ENCODE measurements at places on chromosomes 2 and 18. TPM values are rescaled to one million over a fixed set of nuclear protein-coding genes. Genes with fewer than 3 reads are reported as not detected.

REG3G gene
- not detected for total RNA-seq

BOK gene
- 16.0 TPM for total RNA-seq

SLC4A3 gene
- total RNA-seq: 12.2 TPM

AQP12A gene
- not detected for total RNA-seq

ANKRD30B gene
- total RNA-seq: not detected

PKDCC gene
- total RNA-seq: 60.4 TPM

DNA sequence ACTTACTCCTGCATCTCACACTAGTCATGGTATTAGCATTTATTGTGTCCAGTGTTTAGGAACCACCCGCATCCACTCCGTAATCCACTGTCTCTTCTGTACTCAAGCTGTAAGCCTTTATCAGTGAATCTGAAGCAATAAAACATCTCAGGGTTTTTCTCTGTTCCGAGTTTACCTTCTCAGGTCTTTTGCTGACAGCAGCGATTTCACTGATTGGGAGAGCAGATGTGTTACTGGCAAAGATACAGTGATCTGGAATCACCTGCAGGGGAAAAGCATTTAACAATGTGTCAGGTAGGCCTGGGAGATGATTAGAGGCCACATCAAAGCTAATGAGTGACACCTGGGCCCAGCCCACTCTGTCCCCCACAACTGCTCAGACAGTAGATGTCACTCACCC lies 24.6 kb downstream of the GAREM2 start:
- no peak for DNase-seq

DNA sequence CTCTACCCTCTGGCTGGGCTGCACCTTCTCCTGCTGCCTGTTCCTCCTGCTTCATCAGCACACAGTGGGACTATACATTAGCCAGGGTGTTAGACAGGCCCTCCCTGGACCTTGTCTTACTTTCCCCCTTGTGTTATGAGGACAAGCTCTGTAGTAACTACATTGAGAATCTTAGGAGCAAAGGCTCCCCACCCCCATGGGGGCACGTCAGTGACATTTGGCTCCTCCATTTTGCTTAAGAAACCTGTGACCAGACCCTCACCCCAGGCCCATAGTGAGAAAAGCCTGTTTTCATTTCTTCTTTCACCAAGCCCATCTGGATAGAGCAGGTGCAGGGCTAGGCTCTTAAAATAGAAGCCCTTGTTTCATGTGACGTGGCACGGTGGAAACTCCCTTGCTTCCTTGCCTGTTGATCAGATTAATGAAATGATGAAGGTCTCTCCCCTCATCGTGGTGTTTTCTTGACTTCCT lies 146.7 kb downstream of the RPIA start:
- DNase-seq: no peak

DNA sequence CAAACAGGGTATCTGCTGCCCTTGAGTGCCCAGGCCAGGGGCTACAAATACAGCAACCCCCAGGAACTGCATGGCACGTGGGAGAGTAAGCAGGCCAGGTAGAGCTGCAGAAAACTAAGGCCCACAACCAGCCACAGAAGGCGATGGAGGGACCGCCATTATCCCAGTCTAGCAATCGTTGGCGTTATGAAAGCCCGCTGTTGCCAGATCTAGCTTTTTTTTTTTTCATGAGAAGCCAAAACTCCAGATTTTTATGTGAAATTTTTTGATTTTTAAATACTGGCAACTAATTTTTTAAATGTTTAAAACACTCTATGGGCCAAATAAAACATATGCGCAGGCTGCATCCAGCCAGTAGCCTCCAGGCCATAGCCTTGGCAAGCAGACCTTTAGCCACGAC lies 59.8 kb downstream of the DNMT3A start:
- no peak for DNase-seq

DNA sequence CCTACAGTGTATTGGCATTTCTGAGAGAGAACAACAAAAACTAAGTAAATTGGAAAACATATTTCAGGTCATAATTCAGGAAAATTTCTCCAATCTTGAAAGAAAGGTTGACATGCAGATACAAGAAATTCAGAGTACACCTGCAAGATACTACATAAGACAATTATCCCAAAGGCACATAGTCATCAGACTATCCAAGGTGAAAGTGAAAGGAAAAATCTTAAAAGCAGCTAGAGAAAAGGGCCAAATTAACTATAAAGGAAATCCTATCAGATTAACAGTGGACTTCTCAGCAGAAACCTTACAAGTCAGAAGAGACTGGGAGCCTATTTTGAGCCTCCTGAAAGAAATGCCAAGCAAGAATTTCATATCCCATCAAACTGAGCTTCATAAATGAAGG lies 449.0 kb upstream of the MMADHC start:
- DNase-seq: no peak

DNA sequence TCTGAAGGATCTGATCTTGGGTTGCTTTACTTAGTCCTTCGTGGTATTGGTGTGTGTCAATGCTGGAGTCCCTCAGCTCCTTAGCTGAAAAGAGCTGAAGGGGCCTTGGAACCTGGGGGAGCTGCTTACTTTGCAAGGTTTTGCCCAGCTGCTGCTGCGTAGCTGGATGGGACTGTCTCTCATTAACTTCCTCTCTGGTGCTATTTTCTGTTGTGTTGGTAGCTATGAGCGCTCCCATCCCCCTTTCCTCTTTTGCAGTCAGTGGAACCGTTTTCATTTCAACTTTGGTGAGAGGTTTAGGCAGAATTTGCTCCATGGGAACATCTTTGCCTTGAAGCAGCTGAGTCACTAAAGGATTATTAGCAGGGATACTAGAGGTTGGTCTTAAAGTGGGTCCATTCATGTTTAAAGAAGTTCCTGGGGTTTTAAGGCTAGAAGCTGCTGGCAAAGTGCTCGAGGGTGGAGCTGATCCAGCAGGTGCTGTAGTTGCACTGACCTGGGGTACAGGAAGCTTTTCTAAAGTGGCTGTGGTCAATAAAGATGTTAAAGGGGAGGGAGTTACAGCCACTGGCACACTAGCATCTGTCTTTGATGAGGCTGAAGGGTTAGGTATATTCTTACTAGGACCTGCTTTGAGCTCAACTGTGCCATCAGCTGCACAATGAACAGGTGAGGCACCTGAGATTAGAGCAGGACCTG lies 69.9 kb upstream of the DTNB start:
- DNase-seq: no peak

DNA sequence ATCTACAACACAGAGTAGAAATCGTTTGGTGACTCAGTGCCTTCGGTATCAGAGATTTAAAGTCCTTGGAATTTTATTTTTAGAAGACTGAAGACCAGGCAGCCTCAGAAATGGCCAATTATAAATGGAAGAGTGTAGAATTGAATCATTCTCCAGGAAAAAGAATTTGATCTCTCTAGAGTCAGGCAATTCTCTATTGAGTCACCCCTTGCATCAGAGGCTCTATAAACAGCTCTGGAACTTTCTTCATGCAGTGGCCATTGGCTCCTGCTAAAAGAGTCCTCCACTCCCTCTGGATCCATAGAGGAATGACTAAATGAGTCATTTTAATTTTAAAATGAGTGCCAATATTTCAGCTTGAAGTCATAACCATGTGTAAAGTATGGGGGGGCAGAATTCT lies 816.2 kb downstream of the TDRD15 start:
- no peak for DNase-seq

DNA sequence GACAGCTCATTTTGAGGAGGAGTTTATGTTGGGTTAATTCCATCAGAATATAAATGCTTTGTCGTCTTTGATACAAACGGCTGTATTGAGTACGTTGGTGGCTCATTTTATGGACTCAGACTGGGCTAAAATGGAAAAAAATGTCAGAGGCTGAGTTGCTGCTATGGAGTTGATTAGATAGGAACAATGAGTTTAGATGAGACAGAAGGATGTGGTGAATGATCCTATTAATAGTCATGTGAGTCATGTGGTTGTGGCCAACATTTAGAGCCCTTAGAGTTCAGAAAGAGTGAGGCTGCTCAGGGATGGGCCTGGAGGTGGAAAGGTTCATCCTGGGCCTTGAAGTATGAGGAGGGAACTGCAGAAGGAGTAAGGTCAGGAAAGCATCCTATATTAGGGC lies 434.2 kb downstream of the MEIS1 start:
- DNase-seq: no peak

DNA sequence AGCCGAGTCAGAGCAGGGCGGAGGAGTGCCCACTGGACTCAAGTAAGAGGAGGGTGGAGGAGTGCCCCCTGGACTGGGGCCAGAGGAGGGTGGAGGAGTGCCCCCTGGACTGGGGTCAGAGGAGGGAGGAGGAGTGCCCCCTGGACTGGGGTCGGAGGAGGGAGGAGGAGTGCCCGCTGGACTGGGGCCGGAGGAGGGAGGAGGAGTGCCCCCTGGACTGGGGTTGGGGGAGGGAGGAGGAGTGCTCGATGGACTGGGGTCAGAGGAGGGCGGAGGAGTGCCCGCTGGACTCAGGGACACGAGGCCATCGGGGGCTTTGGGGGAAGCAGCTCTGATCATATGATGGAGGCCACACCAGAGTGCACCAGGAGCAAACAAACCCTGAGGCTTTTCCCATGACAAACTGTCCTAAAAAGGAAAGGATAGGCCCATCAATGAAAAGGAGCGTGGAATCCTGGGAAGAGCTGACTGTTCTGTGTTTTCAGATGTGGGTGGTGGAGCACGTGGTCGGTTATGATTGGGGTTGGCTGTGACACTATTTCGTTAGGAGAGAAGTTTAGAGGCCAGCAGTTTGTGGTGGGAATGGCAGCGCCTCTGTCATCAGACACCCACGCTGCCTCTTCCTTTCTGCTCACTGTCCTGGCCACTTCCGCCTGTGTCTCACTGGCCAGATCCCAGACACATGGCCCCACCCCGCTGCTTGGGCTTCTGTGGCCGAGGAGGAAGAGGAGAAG lies 24.5 kb upstream of the HPCAL1 start:
- DNase-seq: no peak

DNA sequence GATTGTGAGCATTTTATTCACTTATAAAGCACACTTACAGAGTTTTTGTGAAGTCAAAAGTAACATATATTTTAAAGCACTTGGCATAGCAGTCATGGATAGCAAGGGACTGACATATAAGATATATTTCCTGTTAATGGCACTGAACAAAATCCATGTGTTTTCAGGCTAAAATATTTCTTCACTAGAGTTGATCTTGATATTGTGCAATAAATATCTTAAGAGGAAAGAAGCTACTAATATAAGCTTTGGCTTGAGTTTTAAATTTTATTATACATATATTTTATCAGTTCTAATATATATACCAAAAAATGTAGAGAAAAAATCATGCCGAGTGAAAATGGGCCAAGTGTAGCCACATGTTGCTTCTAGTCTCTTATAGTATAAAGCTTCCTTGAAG lies 189.7 kb upstream of the DPP10 start:
- no peak for DNase-seq

DNA sequence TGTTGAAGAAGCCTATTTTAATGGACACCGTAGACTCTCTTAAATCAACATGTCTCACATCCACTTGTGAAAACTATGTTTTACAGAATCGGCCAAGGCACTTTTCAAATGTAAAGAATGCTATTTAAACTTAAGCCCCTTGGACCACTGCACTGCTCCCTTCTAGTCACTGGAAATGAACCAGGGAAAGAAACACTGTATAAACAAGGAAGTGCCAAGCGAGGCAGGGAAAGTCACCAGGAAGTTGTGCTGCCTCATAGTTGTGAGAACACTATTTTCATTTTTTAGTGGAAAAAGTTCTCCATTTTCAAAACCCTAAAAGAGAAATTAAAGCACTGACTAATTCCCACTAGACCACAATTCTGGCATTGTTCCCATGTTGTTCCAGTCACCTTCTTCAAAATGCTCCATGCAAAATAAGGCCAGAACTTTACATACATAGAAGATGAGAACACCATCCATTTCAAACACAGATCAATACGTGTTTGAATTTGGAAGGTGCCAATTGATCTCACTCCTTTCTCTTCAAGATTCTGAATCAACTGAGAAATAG lies 13.5 kb downstream of the CCDC141 start:
- no peak for DNase-seq

DNA sequence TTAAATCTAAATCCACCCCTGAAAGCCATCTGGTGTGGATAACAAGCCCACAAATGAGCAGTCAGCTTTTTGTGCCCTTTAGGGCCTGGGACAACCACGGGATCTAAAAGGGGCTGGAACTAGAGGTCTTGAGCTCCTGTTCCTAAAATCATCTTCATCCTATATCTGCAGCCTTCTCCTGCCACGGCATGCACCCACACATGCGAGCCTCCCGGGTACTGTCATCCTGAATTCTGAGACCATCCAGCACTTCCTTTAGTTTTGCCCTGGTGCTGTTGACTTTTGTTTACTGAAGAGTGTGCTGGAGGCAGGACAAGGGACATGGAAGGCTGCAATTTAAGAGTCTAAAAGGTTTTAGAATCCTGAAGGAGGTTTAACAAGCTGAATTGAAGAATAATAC lies 183.2 kb downstream of the FAM210A start:
- DNase-seq: peak; percentile 8

GRCh38 chr18:48024009-48024512 lies 93.6 kb upstream of the SMAD2 start:
- DNase-seq: no peak

GRCh38 chr2:38692636-38693318 lies 26.9 kb downstream of the GALM start:
- DNase-seq: peak; percentile 57

- no peak for DNase-seq
These were observed 15.6 kb upstream of the FHOD3 start for GRCh38 chr18:36281936-36282335.

GRCh38 chr2:151782378-151783132 lies 45.7 kb downstream of the ARL5A start:
- DNase-seq: no peak

DNA sequence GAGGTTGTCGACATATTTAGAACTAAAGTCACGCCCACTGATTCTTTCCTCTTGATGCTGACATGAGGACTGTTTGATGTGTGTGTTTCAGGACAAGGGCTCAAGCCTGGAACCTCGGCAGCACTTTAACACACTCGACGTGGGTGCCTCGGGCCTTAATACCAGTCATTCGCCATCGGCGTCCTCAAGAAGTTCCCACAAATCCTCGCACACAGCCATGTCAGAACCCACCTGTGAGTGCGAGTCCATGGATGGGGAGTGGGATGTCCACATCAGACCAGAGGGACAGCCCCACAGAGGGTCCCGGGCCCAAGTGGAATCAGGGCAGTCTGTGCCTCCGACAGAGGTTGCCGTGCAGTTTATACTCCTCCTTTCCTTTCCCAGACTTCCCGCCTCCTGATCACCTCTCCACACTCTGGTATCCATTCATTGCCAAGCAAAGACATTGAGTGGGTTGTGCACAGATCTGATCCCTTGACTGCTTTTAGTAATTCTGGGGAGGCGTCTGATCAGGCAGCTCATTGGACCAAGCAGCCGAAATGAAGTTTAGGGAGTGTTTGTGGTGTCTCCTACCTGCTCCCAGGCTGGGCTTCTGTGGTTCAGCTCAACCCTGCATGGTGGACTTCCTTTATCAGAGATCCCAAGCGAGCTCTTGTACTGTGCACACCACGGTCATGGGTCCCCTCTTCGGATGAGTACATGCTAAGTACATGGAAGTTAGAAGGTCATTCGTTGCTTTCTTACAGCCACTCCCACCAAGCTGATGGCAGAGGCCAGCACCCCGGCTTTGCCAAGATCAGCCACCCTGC lies 27.2 kb upstream of the RPL31 start:
- DNase-seq: no peak

- peak; percentile 70 for DNase-seq
These were observed 28.6 kb downstream of the TGFA start for GRCh38 chr2:70525032-70525431.

All from ureter (tissue), 1 donor.